Heart right ventricle (tissue), 16 donors: ENCODE measurements at places on chromosomes 5 and 9.

DNA sequence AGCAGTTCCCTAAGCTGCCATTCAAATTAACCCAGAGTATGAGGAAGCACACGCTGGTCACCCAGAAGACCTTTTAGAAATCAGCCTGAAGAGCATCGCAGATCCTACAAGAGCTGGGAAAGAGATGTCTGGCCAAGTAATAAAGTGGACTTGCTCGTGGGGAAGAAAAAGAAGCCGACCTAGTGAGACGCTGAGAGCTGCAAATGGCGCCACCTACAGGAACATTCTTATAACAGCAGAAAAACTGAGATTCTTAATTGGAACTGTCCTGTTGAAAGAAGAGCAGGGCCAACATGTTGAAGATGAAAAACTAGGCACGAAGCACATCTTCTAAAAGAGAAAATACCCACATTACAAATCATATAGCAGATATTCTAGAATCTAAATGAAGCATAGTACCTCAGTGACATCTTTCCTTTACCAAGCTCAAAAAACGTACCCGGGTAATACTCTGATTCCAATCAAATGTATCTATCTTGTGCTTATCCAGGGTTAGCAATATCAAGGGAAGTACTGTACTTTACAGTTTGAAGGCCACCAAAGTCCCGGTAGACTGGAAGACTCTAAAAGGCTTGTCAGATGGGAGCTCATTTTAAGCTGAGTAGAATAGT lies 3.9 kb upstream of the GNAQ start:
- no peak for DNase-seq

DNA sequence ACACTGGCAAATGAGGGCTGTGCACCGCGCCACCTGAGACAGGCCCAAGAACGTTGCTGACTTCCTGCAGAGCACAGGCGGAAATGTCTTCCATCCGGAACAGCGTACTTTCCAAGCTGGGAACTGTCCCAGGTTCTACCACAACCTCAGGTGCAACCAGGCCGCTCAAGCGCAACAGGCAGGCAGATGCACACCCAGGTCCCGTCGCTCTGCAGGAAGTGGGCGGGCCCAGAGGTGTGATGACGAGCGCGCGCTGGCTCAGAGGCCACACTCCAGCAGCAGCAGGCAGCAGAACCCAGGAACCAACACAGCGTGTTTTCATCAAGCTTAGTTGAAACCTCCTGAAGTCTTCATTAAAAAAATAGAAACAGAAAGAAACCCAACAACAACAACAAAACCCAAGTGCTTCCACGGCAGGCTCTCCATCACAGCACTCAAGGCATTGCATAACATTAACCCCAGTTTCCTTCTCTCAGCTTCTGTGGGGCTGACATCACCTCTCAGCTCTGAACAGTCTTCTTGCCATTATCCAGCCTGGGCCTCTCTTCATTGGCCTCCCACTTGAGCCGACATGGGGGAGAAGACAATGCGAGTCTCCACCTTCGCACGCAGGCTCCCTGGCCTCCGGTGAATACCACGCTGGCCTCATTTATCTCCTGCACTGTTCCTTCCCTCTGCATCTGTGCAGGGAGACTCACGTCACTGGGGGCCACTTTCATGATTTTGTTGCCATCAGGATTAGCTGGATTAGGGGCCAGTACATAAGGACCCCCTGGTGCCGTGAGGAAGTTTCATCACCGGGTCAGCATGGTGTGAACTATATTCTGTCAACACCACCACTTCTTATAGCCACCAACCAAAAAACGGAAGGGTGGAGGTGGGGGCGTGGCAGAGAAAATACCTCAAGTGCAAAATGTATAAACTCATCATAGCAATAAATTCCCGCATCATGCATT lies 22.1 kb downstream of the PTCH1 start:
- DNase-seq: no peak

- no peak for DNase-seq
These were observed 159.3 kb downstream of the GABBR2 start for GRCh38 chr9:98549401-98549800.

DNA sequence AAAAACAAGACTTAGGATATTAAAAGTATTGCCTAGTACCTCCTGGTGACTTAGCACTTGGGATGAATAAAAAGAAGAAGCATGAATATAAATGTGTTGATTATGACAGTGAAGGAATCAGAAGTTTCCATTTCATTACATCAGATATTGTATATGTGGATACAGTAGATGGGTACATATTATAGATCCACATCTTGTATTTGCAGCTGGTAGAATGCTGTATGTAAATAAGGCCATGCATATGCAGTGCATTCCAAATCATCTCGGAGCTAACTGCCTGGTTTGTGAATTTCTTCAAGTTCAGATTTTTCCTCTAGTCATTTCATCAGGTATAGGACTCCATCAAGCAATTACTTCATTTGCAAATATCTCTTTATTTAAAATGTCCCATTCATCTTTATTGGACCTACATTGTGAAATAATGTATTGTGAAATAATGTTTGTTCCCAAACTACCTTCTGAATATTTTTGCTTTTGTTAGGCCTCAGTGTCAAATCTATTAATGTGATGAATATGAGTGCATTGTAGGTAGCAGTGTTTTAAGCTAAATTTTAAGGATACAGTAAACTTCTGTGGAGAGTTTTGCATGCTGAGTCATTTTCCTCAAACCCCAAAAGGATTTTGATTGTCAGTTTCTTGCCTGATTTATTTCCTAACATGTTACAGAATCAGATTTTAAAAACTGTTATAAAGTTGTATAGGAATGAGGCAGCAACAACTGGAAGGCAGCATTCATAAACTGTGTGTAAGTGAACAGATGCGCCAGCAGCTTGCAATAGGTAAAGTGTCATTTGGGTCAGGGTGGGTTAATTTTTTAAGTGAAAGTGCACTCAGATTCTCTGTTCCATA lies 370.8 kb upstream of the RIOK2 start:
- no peak for DNase-seq

GRCh38 chr9:136750526-136750925 lies 2.2 kb upstream of the LCN6 start:
- DNase-seq: no peak

GRCh38 chr5:124007675-124008398 lies 495.9 kb downstream of the CSNK1G3 start:
- DNase-seq: no peak

- no peak for DNase-seq
These were observed 143.5 kb upstream of the PPP1R2B start for GRCh38 chr5:156706631-156707030.

- DNase-seq: no peak
These were observed 34.6 kb upstream of the ACTBL2 start for GRCh38 chr5:57517250-57517649.

GRCh38 chr9:124254261-124254682 lies 3.5 kb upstream of the NEK6 start:
- no peak for DNase-seq

- DNase-seq: peak; percentile 52
These were observed 45.9 kb upstream of the PJA2 start for GRCh38 chr5:109455598-109456096.

DNA sequence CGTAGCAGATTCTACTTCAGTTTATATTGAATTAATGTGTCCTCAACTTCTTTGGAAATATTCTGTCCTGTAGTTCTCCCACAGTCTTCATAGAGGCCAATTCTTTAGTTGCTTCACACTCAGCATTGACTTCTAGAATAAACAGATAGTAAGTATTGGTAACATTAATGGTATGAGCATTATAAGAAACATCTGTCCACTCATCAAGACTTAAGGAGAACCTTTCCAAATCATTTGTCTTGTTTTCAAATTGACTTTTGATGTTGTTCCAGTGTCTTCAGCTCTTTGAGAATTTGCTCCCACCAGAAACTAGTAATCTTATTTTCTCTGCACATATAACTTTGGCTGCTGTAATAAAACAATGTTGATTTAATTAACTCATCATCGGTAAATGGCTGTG lies 18.3 kb downstream of the RANBP17 start:
- no peak for DNase-seq

DNA sequence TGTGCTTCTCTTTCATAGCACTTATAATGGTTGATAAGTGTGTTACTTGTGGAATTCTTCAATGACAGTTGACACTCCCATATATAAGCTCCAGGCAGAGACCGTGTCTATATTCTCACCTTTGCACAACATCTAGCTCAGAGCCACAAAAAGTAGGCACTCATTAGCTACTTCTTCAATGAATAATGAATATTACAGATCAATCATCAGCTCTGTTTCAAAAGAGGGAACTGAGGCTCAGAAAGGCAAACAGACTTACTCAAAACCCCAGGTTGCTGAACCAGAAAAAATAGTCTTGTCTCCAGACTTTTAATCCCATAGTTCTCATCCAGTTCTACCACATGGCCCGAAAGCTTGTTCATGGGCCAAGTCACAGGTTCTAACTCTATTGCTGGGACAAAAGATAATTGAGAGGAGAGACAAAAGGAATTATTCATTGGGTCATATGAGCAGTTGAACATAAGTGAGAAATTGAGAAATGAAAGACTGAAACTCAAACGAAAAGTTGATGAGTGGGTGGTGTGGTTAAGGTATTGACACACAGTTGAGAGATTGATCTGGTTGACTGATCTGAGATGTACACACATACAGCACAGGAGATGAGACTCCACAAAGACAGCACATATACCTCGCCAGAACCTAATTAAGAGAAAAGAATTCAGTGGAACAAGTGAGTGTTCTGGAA lies 381.6 kb downstream of the EFNA5 start:
- DNase-seq: no peak

GRCh38 chr5:149358294-149358651 lies 427 bp downstream of the PCYOX1L start:
- DNase-seq: peak; percentile 47

DNA sequence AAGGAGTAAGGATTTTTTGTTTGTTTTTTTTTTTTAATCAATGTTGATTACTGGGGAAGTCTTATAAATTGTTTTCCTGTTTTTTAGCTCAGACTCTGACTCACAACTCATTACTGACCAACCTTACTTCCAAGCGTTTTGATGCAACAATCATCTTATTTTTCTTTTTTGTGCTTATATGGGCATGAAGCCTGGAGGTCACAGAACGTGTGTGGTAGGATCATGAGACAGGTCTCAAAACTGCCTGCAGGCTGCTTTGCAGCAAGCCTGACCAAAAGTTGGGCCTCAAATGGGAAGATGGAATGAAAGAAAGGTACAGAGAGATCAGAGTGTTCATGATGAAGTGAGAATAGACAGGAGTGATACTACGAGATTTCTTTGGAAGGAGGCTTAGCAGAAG lies 38.5 kb downstream of the SNCAIP start:
- DNase-seq: no peak

GRCh38 chr9:103397868-103398600 lies 402.9 kb downstream of the CYLC2 start:
- no peak for DNase-seq

GRCh38 chr5:62969409-62970120 lies 390.9 kb downstream of the LRRC70 start:
- DNase-seq: no peak

DNA sequence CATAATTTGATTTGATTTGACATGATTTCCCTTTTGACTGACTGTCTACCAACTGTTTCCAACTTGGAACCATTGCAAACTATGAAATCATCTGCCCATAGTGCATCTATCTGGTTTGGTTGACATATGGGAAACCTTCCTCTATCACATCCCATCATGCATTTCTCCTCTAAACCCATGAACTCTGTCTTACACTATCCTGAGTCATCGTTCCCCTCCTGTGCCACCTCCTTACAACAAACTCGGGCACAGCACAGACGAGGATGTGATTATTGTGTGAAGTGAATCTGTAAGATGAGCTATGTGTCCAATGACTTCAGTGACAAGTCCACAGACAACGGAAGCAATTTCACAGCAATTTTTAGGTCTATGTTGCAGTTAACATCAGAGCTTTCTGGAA lies 126.1 kb downstream of the NPR3 start:
- no peak for DNase-seq

- DNase-seq: no peak
These were observed 90.7 kb downstream of the STK10 start for GRCh38 chr5:172097356-172097755.
